ENCODE measurements at places on chromosomes 11 and 22.

GRCh38 chr11:64772303-64773018, 5.9 kb downstream of the SF1 start:
- DNase-seq = no peak

DNA sequence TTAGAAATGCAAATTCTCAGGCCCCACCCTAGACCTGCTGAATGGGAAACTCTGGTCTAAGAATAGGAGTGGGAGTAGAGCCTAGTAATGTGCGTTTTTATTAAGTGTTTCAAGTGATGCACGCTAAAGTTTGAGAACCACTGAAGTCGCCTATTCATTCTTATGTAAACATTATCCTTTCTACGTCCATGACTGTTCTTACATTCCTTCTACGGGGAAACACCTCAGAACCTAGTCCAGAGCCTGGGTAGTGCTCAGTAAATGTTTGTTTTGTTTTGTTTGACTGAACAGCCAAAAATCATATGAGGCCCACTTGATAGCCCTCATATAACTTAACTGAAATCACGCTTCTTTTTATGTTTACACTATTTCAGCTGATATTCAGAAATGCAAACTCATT, 29.8 kb downstream of the VSIG10L2 start:
- no peak for DNase-seq

- no peak for DNase-seq
Measured at GRCh38 chr22:31830721-31831070, 76.9 kb downstream of the DEPDC5 start.

DNA sequence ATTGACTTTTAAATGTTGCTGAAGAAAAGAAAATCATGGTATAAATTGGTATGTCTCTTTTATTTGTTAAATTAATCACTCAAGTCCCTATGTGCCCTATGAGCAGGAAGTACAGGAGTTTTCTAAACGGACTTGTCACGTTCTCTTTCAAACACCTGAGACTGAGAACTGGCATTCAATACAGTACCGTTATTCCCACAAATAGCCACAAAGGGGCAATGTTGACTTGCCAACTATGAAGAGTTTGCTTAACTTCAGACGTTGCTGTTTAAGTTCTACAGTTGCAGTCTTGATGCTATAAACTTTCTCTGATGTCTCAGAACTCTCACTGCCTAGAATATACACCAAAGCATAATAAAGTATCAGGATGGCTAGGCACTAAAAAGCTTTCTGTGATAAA, 7.6 kb downstream of the OR56A1 start:
- DNase-seq = no peak

DNA sequence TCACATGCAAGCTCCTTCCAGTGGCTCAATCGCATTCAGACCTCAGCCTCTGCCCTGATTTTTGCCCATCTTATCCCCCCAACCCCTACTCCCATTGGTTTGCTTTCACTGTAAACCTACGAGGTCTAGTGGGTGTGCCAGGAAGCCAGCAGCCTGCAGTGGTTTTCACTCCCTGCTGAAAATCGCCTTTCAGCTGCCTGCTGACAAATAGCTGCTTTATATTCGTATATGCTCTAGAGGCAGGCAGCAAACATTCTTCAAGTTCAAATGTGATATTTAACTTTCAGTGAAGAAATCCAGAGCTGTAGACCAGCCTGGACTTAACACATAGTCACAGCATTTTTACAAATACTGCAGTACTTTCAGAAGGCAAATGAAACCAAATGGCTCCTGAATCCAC, 92.8 kb upstream of the APOA1 start:
- peak; percentile 30 for DNase-seq

GRCh38 chr11:76251576-76251975, 45.3 kb upstream of the WNT11 start:
- DNase-seq = no peak

DNA sequence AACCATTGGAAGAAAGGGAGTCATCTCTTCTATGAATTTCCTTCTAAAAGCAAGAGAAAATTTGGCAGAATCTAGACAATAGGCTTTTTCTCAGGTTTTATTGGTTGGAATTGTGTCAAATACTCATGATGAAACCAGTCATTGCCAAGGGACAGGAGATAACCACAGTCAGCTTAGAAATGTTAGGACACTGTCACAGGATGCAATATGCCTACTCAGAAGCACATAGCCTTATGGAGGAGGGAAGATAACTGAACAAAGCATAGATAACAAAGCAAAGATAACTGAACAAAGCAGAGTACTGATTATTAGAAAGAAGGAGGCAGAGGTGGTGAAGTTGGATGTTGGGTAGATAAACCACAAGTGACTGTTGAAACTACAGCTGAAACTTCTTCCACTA, 303.5 kb upstream of the PDGFD start:
- DNase-seq = no peak

DNA sequence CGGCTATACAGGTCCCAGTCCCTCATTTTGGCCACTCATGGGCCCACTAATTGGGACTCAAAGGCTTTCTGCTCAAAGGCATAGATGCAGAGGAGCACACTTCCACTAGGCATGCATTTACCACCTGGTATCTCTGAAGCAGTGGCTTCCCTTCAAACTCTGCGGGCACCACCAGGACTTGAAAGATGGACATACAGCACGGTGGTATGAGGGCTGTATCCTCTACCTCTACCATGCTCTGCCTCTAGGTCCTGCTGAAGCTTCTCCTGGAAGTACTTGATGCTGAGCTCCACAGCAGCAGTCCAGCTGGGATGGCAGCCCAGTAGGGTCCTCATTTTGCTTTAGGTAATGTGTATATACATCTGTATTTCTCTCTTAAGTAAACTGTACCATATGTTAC, 49.9 kb downstream of the RAB6A start:
- DNase-seq = no peak

DNA sequence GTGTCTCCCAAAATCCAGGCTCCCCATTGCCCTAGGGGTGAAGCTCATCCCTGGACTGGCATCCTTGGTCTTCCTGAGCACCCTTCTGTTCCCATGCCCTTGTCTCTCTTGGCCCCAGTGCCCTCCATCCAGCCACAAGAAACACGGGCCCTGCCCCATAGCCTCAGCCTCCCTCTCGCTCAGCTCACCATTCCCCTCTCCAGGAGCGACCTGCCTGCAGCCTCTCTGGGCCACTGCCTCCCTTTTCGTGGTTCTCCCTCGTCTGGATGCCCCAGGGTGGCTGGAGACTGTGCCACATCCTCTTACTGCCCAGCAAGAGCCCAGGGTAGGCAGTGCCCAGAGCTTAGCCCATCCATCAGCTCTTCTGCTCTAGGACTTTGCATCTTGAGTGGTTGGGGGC, 532.1 kb downstream of the TBC1D22A start:
- no peak for DNase-seq

GRCh38 chr11:102831489-102832440, 11.6 kb downstream of the MMP3 start:
- DNase-seq = peak; percentile 68

GRCh38 chr11:8325591-8326304, 62.1 kb upstream of the LMO1 start:
- no peak for DNase-seq

- DNase-seq = peak; percentile 66
Measured at GRCh38 chr11:62446091-62446490, 27.3 kb downstream of the SCGB1A1 start.
